ENCODE measurements at places on chromosomes 2 and 18.

DNA sequence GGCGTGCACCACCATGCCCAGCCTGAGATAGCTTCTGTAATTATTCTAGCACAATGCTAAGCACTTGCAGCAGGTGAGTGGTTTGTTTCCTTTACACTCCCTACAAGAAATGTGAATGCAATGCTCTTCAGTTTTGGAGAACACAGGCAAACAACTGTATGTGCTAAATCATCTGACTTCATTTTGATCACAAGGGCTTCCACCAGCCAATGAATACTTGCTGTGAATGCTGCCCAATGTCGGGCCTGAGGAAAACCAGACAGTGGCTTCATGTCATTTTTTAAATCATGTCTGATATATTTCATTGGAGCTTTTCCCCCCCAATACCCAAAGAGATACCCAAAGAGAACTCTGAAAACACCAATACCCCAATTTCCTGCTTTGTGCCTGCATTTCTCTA is 155.6 kb upstream of the XPO1 start:
- no peak for DNase-seq

- DNase-seq, result no peak
Observed at GRCh38 chr2:210839450-210839849, 283.1 kb downstream of the CPS1 start.

DNA sequence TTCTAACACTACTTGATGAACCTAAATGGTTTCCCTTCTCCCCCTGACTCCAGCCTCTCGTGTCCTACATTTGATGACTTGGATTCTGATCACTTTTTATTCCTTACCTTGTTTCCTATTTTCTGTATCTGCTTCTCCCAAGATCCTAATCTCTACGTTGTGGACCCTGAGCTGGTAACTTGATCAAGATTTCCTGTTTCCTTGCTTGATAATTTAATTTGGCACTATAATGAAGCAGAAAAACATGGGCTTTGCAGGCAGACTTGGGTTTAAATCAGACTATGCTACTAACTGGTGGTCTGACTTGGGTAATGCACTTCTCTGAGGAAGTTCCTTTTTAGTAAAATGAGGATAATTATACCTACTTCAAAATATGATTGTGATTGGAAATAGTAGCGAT is 11.7 kb upstream of the FBXO11 start:
- no peak for DNase-seq

GRCh38 chr2:33531549-33532059 is 55.2 kb downstream of the RASGRP3 start:
- DNase-seq, result no peak

DNA sequence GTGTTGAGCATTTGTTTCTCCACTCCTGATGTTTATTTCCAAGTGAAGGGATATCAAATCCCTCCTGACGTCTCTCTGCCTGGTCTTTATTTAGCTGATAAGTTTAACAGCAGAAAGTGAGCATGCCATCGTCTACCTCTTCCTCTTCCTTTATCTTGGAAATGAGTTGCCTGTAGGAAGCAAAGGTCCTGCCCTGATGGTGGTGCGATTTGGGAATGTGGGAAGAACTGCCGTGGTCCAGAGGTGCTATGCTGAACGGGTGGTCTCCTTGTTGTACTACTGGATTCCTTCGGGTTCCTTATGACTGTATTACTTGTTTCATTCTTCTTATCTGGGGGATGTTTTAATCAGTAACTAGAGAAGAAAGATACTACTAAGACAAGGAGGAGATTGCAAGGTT is 217.5 kb downstream of the PMAIP1 start:
- no peak for DNase-seq
